ENCODE measurements at places on chromosomes 3 and 15.

DNA sequence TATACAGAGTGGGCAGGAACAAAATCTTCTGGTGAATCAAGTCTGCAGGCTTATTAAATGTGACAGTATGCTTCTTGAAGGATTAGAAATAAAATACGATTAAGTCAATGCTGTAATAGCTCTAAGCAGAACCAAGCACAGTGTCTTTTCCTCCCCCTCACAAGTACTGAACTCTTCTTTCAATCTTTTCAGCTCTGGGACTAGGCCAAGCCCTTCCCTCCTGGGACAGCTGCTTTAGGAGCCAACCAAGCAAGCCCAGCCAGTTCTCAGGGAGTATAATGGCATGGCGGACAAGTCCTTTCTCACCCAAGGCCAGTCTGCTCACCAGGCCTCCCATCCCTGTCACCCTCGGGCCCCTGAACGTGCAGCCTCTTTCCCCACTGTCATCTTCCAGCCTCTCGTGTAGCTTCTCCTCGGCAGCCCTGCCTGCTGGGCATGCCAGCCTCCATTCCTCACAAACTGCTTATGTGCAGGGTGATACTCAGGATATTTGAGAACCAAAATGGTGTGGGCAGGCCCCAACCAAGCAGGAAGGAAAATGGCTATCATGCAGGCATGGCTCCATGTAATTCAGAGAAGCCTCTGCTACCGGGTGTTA is 8.4 kb upstream of the PPP1R2 start:
- DNase-seq = no peak

- DNase-seq = no peak
Observed at GRCh38 chr3:124126436-124127023, 134.6 kb upstream of the ROPN1 start.

- no peak for DNase-seq
Observed at GRCh38 chr3:109072194-109072593, 45.7 kb downstream of the MORC1 start.

GRCh38 chr3:65636326-65636725 is 402.4 kb downstream of the MAGI1 start:
- DNase-seq = no peak

DNA sequence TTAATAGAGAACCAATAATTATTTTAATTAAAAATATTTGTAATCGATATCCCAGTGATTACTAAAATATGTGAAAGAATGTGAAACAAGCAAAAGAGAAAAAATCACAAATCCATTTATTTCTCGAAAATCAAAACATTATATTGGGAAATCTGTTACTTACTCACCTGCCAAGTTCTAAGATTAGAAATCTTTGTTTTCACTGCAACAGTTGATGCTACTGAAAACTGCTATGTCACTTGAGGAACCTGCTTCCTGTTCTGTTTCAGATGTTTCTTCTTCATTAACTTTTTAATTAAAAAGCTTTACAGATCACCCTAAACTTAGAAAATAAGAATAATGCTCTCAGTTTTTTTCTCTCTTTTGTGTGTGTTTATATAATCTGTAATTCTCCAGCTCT is 13.7 kb upstream of the DPH6 start:
- no peak for DNase-seq

- no peak for DNase-seq
Observed at GRCh38 chr3:14369675-14370669, 32.4 kb upstream of the SLC6A6 start.

DNA sequence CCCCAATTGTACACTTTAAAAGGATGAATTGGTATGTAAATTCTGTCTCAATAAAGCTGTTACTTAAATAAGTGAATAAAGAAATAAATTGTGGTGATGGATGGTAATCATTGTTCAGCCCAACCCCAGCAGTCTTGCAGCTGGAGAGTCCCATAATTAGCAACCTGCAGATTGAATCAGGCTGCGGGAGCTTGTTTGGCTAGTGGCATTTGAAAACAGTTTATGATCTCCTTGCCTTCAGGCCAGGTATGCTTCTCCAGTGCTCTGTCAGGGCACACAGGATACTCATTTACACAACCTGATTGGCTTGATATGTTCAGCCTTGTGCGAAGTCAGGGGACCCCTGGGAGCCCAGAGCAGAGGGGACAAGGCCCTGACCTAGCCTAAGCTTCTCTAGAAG is 16.5 kb upstream of the TSEN2 start:
- no peak for DNase-seq

GRCh38 chr15:70024521-70024920 is 73.2 kb downstream of the TLE3 start:
- DNase-seq = no peak

GRCh38 chr15:40347559-40348473 is 3.0 kb upstream of the PHGR1 start:
- DNase-seq = no peak

DNA sequence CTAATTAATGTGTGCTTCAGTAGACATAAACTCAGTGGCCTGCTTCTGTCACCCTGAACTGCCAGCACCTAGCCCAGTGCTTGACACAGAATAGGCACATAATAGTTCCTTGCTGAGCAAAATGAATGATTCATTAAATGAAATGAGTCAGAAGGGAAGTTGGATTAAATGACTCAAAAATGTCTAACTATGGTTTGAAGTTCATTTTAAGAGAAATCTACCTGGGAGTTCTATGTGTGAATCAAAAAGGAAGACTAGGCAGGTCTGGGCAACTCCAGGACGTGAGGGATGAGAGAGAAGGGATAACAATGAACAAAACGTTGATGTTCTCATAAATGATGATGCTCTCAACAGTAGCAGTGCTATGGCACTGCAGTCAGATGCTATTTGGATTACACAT is 175.0 kb downstream of the CFAP20DC start:
- no peak for DNase-seq

DNA sequence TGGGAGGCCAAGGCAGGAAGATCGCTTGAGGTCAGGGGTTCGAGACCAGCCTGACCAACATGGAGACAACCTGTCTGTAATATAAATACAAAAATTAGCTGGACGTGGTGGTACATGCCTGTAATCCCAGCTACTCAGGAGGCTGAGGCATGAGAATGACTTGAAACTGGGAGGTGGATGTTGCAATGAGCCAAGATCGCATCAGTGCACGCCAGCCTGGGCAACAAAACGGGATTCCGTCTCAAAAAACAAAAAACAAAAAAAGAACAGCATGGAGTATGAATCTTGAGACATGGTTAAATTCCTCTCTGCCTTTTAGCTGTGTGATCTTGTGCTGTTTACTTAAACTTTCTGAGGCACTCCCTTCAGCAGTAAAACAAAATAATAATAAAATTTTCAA is 244.9 kb downstream of the FGF12 start:
- no peak for DNase-seq

DNA sequence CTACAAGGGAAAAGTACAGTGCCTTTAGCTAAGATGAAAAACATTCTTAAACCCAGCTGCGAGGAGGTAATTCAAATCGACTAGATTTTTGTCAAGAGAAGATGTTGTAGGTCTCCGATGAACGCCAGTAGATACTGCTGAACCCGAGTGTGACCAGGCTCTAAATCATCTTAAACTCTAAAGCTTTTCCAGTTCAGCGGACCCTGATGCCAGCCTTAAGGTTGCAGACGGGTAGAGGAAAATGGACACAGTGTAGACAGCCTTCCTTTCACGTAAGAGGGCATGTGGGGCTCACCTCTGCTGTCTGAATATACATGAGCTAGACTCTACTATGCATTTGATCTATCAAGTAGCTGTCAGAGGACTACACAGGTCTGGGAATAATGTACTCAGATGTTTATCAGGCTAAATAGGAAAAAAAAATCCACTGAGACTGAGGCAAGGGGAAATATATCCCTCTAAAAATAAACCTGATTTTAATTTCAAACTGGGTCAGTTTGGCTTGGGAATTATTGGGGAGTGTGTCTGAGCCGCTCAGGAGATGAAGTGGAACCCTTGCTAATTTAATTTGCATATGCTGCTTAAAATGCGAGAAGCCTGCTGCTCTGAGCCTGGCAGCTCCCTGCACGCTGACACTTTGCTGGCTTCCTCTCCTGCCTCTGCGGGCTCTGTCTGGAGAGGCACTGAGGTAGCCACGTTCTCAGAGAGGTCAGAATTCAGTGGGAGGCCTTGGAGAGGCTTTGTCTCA is 151.9 kb downstream of the CADPS start:
- DNase-seq = no peak

DNA sequence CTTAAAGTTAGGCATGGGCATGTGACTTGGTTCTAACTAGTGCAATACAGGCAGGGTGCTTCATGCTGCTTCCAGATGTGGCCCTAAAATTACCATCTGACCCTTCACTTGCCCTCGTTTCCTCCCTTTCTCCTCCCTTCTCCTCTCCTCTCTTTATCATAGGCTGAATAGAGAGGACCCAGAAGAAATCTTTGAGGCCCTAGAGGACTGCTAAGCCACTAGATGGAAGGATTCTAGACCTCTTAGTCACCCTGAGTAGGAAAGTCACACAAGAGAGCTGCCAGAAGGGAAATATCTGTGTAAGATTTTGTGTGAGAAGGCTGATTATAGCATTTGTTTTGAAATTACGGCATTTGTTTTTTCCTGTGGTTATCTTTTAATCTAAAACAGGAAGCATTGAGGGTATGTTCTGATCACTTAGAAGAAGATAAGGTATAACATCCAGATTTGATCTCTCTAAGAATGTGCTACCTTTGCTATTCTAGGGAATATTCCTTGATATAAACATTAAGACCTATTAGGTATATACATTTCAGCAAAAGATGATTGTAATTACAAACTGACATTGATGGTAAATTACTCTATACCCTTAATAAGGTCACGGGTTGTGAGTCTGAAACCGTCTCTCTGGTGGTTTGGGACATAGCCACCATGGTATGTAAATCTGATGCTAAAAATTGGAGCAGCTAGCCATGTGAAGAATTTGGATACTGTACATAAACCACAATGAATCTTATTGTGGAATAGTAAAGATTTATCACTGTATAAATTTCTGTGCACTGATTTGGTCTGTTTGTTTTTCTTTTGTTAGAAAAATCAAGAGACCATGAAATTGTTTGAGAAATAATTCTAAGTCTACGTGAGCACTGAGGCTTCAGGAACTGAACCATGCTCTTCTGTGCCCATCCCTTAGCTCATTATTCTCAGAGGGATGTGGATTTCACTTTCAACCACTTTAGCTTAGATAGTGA is 84.1 kb downstream of the TP63 start:
- no peak for DNase-seq

GRCh38 chr3:128293930-128294329 is 140.6 kb downstream of the EEFSEC start:
- DNase-seq = no peak

DNA sequence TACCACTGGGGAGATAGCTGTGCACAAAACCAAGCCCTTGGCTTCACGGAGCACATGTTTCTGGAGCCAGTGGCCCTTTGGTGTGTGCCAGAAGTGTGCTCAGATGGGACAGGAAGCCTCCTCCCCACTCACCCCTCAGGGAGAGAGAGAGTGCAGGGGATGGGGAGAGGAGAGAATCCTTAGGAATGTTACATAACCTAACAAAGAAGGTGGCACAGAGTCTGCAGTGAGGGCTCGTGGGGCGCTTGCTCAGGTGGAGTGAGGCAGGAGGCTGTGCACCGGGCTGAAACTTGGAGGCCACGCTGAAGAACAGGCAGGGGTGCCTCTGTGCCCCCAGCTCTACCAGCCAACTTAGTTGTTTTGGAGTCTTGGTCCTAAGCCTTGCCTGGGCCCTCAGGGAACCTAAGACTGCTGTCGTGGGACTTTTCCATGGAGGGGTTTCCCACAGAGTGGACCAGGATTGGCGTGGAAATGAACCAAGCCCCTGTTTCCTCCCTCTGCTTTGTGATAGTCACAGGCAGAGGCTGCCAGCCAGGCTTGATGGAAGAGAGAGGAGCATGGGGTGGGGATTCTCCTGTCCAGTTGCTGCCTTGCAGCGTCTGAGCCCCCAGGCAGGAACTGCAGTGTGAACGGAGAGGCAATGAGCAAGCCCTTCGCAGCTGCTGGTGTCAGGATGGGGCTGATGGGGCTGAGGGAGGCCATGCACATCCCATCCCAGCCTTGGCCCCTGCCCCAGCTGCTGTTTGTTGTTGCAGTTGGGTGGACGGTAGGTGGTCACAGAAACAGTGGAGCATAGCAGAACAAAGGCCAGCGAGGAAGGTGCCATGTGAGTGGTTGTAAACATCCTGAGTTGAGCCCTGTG is 32.7 kb downstream of the PDIA5 start:
- peak; percentile 34 for DNase-seq

DNA sequence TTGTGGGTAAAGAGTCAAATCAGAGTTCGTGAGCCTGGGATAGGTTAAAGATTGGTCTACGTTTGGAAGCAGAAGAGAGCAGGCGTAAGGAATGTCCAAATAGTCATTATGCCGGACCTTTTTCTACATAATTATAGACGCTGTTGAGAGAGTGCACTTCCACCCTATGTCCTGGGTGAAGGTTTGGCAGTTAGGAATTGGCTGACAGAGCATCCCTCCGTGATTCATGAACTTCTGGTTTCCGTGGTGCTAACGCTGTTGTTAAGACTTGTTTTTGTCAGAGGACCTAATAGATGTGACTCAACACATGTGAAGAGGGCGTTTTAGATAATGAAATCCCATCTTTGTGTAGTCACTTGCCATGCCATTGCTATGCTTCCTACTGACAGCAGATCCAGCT is 1.1 kb downstream of the EAF1 start:
- no peak for DNase-seq

- no peak for DNase-seq
Observed at GRCh38 chr3:9279966-9280365, 30.5 kb upstream of the SRGAP3 start.

GRCh38 chr15:92655178-92655995 is at the start of gene FAM174B:
Gene FAM174B (minus strand): TSS chr15:92655775.
- no peak for DNase-seq

DNA sequence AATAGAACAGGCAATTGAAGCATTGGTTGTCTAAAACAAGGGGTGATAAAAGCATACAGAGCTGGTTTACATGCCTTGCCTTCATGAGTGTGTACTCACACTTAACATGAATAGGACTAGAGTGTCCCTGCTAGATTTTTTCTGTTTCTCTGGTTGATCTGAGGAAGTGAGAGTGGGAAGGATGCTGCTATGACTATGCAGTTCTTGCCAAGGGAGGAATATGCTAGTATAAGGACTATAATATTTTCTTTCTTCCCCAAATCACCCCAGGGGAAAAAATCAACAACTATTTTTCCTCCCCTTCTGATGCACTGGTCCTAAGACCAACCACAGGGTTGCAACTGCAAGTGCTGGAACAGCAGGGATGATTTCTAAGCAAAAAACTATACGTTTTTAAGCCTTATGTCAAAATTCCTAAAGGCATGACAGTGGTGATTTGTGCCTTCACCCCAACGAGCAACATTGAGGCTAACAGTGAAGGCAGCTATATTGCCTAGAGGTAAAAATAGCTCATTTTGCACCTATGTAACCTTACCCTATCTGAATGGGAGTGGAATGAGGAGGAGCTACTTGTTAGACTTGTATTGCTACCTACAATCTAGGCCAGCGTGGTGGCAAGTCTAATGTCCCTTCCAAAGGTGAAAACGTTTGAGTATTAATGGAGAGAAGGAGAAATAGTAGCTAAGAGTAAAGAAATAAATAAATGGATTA is 33.5 kb upstream of the USP8 start:
- DNase-seq = no peak
